Progenitor cell of endocrine pancreas (in vitro differentiated cells): ENCODE measurements at places on chromosomes 4 and X.

- no peak for DNase-seq
These were observed 2.0 kb upstream of the CFAP97 start for GRCh38 chr4:185205697-185206342.

DNA sequence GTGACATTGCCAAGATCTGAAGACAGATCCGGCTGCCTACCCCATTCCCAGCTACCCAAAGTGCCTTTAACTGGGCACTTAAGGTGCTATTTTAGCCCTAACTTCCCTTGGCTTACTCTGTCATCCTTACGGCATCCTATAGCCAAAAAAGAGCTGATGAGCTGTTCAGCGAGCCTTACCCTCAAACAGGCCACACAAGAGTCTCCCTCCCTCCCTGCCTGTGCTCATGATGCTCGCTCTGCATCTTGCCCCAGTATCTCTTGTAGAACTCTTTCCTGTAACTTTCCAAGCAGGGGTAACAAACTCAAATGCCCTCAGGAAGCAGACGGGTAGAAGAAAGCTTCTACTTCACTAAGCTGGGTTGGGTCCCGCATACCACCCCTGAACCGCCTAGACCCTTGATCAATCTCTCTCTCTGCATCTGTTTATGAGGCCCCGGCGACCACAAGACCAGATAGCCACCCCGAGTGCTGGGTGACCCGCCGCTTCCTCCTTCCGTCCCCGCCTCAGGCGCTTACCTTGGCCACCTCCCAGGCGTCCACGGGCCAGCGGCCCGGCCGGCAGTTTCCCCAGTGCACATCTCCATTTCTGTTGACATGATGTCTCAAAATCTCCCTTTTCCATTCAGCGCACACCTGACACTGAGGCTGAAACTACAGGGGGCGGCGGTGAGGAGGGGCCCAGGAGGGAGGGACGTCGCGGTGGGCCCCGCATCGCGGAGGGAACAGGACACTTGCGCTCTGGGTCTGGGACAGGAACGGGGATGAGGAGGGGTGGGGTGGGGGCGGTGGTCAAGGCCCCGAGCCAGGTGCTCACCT, 663 bp downstream of the CXorf38 start:
- DNase-seq: no peak

- no peak for DNase-seq
These were observed 38.2 kb downstream of the FHL1 start for GRCh38 chrX:136185401-136186022.

DNA sequence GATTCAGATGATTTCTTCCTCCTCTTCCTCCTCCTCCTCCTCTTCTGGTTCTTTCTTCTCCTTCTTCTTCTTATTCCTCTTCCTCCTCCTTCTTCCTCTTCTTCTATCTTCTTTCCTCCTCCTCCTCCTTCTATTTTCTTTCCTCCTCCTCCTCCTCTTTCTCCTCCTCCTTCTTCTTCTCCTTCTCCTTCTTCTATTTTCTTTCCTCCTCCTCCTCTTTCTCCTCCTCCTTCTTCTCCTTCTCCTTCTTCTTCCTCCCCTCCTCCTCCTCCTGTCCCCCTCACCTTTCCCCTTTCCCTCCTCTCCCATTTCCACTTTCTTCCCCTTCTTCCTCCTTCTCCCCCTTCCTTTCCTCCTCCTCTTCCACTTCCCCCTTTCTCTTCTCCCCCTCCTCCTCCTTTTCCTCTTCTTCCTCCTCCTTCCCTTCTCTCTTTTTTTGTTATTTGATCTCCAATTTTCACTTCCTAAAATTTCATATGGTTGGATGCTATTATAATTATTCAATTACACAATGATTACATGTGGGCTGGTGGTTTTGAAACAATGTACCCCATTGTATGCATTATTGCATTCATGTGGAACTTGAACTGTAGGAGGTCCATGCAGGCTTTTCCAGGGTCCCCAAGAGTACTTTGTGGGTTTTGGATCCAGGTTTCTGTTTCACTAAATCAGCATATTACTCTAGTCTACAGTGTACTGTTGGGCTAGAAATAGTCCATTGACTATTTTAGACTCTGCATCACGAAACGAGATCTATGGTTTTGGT, 68.1 kb downstream of the SORBS2 start:
- no peak for DNase-seq

DNA sequence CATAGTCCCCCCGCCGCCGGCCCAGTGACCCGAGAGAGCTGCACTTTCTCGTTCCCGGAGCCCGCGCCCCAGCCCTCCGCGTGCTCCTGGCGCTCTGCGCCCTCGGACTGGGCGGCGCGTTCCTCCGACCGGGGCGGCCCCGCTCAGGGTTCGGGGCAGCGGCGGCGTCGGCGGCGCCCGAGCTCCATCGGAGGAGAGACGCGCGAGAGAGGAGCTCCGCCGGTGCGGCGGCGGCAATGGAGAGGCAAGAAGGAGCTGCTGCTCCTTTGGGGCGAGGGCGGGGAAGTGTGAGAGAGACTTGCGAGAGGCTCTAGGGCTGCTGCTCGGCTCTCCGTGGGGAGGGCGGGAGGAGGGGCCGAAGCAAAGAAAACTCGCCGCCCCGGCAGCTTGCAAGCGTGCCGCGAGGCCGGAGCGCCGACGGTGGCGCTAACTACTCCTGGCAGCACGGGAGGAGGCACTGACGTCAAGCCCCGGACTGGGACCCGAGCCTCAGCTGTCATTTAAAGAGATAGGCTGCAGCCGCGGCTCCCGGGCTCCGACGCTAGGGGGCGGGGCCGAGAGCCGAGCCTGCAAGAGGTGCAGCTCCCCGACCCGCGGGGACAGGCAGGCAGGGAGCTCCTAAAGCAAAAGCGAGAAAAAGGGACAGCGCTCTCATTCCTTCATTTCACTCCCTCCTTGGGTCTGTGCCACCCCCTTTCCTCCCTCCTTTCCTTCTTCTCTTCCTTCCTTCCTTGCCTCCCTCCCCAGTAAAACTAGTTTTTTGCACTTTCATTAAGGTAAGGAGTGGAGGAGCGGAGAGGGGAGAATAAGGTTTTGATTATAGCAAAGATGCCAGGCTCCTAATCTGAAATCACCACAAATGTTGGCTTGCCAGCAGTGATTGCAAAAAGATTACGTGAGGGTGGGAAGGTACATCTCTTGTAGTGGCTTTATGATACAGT, at the start of gene KCTD8:
TSS of gene KCTD8 (minus strand) at position 289 of the 941 bp plus-strand sequence.
- peak; percentile 83 for DNase-seq

DNA sequence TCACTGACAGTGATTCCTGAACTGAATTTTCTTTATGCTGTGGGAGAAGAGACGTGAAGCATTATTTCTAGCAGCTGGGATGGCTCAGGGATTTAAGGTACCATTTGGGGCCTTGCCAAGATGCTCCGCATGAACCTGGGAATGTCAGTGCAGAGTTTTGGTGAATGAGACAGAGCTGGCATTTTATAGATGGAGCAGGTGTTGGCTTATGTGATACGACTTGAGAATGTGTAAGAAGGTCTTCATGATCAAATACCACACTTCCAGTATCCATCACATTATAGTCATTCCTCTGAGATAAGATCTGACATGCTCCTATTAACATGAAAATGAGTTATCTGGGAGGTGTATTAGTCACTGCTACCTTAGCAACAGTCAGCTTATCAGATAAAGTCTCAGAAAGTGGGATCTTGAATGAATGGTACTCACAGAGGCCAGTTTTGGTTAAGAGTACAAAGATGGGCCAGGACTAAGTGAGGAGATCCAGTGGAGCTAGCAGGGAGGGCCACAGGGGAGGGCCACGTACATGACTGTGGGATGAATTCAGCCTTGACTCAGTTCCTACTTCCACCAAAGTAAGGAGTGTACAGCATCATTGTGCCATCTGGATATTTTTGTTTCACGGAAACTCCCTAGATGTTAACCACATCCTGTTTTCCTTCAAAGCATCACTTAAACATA, 116.7 kb downstream of the SPCS3 start:
- DNase-seq: no peak

GRCh38 chrX:13774696-13775095, 40.1 kb downstream of the OFD1 start:
- DNase-seq: no peak

DNA sequence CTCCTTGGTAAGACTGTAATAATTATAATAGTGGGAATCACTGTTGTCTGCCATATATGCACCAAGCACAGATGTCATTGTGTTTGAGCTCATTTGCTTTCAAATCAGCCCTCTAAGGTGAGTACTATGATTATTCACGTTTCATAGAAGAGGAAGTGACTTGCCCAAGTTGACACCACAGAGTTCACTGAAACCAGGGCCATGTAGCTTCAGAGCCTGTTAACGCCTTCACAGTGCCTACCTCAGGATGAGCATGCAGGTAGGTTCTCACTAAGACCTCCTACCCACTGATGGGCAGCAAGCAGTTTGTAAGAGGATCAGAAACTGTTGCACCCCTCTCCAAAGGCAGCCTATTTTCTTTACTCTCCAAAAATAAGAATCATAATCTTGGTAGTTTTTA, 27.4 kb downstream of the TMPRSS11A start:
- DNase-seq: no peak

GRCh38 chr4:94954251-94954650, 196.5 kb downstream of the BMPR1B start:
- no peak for DNase-seq

- DNase-seq: no peak
These were observed 4.3 kb upstream of the MID1IP1 start for GRCh38 chrX:38796946-38797345.

- DNase-seq: no peak
These were observed 225.1 kb upstream of the ITM2A start for GRCh38 chrX:79592259-79592658.

- DNase-seq: no peak
These were observed 89.9 kb downstream of the CFAP299 start for GRCh38 chr4:80425124-80426100.

DNA sequence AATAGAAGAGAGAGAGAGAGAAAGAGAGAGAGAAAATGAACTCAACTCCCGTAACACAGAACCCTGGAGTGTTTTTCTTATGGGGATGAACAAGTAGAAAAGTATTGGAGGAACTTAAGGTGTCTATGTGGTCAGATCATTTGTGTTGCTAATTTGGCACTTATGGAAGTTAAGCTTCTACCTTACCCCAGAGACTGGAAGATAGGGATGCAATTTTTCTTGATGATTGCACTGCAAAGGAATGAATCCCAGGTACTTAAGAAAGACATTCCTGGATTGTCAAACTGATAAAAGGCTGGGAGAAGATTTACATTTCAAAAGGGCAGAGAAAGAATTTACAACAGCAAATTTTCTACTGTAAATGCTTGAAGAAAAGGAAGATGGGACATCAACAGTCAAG, 57.2 kb downstream of the MAP9 start:
- DNase-seq: no peak

DNA sequence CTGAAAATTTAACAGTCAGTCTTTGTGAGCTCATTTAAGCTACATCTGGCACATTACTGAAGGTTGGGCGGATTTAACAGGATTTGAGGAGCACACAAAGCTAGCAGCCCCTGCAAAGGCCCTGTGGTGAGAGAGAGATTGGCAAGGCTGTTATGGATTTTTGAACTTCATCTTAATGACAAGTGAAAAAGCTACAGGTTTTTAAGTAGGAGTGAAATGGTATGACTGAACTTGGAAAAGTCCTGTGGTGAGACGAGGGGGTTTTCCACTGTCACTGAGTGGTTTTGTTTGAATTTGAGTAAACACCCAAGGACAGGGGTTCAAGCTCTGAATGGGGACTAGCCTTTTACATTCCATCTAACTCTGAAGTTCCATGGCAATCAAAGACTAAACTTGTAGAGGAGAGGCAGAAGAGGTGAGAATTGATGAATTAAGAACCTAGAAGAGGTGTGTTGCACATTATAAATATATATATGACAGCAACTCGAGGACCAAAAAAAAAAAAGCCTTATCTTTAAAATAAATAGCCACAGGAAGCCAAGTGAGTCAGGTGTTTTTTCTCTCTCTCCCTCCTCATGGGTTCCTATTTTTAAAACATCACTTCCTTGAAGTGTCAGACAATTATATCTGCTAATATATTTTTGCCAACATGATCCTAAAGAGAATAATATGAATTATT, 47.8 kb upstream of the CLNK start:
- DNase-seq: no peak

GRCh38 chrX:151384807-151385206, 12.2 kb upstream of the VMA21 start:
- DNase-seq: no peak

DNA sequence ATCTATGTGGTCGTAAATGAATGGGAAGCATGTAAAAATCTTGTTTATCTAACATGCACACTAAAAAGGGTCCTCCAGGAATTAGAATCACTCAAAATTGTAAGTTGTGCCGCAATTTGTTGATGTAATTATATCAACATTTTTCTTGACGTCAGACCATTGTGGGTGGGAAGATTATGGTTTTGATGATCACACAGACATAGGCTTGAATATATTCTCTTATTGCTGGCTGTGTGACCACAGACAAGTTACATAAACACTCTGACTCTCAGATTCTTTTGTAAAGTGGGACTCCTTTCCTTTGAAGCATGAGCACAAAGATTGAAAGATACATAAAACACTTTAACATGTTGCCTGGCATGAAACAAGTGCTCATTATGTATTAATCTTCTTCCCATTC, 51.5 kb downstream of the IL1RAPL1 start:
- no peak for DNase-seq

DNA sequence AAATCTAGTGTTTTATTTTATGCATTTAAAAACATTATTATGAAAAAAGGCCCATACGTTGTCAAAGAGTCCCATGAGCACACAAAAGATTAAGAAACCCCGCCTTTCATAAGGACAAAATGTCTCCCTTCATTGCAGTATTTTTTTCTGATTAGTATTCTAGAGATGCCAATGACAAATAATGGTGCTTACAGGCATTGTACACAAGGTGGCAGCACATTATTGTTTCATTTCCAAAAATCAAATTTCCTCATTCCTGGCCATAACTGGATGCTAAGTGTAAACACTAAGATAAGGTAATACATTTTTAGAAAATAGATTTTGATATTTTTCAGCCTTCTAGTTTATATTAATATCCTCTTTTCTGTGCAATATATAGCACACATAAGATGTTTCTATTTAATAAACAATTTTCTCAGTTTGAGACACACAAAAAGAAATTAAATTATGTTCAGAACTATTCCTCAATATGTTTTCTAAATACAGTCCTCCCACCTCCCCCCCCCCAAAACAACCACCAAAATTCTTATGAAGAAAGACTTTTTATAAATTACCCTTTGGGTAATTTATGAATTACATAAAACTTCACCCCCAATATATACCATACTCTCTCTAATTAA, 47.7 kb downstream of the TIGD2 start:
- no peak for DNase-seq

GRCh38 chr4:177964693-177965168, 522.5 kb upstream of the AGA start:
- no peak for DNase-seq

GRCh38 chrX:32024072-32024471, 952.2 kb upstream of the FTHL17 start:
- no peak for DNase-seq
